ENCODE measurements at places on chromosomes 5 and 9. TPM values are rescaled to one million over a fixed set of nuclear protein-coding genes. Genes with fewer than 3 reads are reported as not detected.

- DNase-seq = no peak
These were observed 95.7 kb downstream of the KCNT1 start for GRCh38 chr9:135797507-135798262.

- no peak for DNase-seq
These were observed 186.2 kb downstream of the GABBR2 start for GRCh38 chr9:98522487-98522886.

GRCh38 chr5:90690307-90690706 lies 131.7 kb downstream of the ADGRV1 start:
- no peak for DNase-seq

DNA sequence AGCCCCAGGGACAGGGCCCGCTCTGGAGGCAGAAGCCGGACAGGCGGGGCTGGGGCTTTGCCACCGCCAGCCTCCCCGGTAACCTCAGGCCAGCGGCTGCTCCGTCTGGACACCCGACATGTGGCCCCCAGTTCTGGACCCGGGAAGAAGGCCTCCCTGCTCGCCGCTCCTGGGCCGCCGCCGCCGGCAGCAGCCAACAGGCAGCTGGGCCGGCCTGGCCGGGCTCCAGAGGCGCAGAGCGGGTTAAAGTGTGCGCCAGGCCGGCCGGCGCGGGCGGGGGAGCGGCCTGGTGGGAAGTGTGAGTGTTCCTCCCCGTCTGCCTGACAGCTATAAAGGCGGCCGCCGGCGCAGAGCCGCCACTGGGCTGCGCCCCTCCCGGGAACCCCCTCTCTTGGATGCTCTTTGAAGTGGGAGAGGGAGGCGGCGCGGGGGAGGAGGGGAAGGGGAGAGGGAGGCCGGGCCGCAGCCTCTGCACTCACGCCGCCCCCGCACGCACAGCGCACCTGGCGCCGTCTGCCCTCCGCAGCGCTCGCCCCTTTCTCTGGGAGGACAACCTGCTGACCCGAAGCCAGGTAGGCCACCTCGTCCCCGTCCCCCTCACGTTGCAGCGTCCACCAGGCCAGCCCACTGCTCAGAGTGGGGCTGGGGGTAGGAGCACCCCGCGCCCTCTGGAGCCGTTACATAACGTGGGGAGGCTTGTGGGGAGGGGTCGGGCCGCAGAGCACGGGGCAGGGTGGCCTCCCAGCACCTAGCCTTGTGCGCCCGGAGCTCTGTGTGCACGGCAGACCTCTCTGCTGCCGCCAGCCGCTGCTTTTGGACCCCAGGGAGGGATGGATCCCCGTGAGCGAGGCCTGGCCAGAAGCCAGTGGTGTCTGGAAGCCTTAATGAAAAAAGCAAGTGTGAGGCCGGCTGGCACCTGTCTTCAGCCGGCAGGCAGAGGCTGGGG lies at the start of gene ADAMTSL2:
ADAMTSL2 (plus strand) TSS at position 359 of the 946 bp plus-strand sequence. CDS start 2,009 bp downstream, outside the sequence.
- DNase-seq = no peak

GRCh38 chr9:126301985-126302603 lies 24.5 kb upstream of the MVB12B start:
- peak; percentile 25 for DNase-seq

DNA sequence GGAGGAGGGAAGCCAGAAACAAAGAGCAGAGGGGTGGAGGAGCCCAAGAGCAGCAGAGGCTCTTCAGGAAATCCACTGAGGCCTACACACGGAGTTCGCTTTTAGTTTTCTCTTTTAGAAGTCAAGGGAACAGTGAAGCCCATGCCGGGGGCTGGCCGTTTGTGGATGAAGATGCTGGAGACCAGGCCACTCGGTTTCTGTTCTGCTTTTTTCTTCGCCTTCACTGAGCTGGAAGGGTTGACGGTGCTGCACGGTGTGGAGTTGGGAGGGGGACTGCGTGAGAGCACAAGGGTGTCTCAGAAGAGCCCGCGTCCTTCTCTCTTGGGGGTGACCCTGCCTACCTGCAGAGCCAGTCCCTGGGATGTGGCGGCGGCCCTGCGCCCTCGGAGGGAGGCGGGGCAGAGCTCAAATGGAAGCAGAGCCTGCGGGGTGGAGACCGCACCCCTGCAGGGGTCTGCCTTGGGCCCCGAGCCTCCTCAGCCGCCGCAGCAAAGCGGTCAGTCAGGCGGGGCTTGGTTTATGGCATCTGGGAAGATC lies 68.5 kb upstream of the CACNA1B start:
- no peak for DNase-seq

The TEX53 gene
- total RNA-seq = not detected

The UBLCP1 gene
- total RNA-seq = 15.0 TPM

The KIF4B gene
- not detected for total RNA-seq
